ENCODE measurements at places on chromosomes 3 and 15.

GRCh38 chr3:148582126-148582525 is 115.6 kb upstream of the AGTR1 start:
- DNase-seq: no peak

- no peak for DNase-seq
Measured at GRCh38 chr3:133282236-133282635, 117.6 kb upstream of the BFSP2 start.

DNA sequence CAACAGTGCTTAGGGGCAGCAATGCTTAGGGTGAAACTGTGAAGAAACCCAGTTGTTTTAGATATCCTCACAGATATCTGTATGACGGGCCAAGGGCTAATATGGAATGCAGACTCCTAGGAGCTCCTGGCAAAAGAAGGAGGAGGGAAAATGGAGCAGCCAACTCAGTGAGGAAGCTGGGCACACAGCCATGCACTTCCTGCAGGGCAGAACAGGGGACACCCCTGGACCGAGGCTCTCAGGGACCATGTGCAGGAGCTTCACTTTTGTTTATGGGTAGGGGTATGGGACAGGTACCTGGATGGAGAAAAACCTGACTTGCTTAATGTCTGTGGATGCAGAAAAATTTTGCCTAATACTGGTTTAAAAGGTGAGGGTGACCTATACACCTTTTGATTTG is 20.2 kb downstream of the NIPA1 start:
- no peak for DNase-seq

DNA sequence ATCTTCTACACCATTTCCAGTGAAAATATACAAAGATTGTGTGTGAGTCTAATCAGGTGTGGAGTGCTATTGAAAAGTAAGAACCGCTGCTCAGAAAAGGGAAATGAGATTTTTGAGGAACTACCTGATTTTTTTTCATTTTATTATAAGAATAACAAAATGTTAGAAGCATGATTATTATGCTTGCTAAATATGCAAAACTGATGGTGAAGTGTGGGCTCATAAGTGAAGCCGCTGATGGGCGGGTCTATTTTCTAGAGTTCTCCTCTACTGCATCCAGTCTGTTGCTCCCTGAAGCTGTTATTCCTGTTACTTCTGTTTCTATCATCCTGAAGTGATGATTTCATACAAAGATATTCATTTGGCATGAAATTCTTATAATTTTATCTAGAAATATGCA is 612.0 kb downstream of the CADM2 start:
- no peak for DNase-seq

DNA sequence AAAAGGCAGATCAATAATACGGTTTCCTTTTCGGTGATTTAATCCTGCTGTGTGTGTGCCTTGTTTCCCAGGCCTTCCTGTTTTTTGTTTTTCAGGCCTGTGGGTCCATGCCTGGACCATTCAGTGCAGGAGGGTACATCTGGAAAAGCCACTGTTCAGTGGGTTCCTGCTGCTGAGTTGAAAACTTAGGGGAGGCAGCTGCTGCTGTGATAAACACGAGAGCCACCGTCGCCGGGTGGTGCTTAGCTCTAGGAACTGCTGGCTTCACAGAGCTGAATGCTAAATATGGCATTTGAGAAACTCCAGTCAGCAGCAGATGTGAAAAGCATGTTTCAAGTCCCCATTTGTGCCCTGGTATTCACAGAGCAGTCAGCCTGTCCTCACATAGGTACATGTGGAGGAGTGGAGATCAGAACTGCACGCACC is 44.0 kb downstream of the SYNM start:
- no peak for DNase-seq

DNA sequence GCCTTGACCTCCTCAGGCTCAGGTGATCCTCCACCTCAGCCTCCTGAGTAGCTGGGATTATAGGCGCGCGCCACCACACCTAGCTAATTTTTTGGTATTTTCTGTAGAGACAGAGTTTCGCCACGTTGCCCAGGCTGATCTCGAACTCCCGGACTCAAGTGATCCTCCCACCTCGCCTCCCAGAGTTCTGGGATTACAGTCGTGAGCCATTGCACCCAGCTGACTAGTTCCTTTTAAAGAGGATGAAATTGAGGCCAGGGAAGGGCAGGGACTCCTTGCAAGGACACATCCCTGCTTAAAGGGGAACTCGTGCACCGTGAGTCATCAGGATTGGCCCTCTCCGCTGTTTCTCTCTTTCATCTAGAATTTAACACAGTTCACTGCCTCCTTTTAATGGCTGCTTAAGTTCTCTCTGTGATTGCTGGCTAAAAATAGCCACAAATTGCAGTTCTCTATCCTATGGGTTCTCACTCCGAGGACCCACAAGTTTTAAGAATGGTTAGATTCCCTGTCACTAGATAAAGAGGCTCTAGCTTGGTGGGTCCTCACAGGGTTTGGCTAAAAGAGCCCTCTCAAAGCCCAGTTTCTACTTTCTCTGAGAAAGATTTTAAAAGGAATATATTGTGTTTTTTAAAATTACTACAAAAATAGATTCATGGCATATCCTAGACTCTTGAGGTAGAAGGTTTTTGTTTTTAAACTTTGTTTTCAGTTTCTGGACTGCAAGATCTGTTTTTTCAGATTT is 1.4 kb downstream of the CRTAP start:
- no peak for DNase-seq

- no peak for DNase-seq
Measured at GRCh38 chr3:64047787-64048186, 24.5 kb upstream of the PSMD6 start.

DNA sequence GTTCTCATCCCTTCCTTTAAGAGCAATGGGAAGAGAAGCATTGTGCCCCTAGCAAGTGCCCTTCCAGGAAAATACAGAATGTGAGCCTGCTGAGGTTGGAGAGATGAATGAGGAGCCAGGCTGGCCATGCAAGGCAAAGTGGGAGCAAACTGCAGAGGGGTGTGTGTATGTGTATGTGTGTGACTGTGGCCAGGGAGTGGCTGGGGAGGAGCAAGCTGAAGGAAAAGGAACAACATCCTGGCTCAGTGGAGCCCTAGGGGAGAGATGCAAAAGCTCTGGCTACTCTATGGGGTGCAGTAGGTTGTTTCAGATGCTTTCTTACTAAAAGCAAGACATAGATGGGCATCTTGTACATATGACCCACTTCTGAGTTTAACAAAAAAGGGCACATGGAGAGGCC is 20.6 kb downstream of the FOXP1 start:
- no peak for DNase-seq

GRCh38 chr3:99910752-99911290 is 93.2 kb downstream of the CMSS1 start:
- DNase-seq: no peak

GRCh38 chr3:106331636-106332035 is 462.8 kb upstream of the CBLB start:
- no peak for DNase-seq

- no peak for DNase-seq
Measured at GRCh38 chr3:40780925-40781406, 256.2 kb downstream of the ZNF621 start.
